Non-pigmented ciliary epithelial cell (primary cell): ENCODE measurements at places on chromosomes 7 and 10.

- no peak for DNase-seq
These were observed 43.8 kb downstream of the PIK3AP1 start for GRCh38 chr10:96676272-96677112.

- no peak for DNase-seq
These were observed 18.9 kb upstream of the NRP1 start for GRCh38 chr10:33353334-33353733.

DNA sequence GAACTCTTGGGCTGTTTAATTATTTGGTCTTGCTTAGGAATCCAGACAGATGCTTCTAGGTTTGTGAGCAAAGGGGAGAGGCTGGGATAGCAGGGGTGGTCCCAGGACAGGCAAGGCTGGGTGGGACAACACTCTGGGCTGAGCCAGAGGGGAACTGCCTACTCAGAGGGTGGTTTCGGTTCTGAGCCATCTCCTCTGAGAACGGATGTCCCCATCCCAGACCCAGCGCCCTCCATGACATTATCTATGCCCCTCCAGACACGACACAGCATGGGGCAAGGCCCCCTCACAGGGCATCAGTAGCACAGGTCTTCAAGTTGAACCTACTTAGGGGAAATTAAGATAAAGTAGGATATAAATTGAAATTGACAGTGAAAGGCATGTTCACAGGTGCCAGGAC is 7.1 kb downstream of the ASB10 start:
- DNase-seq: no peak

DNA sequence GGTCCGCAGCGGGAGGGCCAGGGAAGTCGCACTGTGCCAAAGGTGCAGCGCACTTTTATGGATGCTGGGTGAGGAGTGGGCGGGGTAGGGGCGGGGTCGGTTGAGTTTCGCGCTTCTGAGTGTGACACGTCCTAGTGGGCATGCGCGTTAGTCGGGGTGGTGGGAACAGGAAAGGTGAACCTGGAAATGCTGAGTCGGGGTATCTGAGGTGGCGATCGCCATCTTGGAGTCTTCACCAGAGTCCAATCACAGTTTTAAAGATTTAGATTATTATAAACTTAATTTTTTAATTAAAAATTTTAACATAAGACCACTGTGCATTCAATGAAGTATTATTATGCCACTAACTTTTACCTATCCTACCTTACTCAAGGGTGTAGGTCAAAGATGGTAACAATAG is 45.7 kb downstream of the ZNF138 start:
- no peak for DNase-seq

- peak; percentile 73 for DNase-seq
These were observed 101.2 kb upstream of the PARD3 start for GRCh38 chr10:34916314-34916713.

DNA sequence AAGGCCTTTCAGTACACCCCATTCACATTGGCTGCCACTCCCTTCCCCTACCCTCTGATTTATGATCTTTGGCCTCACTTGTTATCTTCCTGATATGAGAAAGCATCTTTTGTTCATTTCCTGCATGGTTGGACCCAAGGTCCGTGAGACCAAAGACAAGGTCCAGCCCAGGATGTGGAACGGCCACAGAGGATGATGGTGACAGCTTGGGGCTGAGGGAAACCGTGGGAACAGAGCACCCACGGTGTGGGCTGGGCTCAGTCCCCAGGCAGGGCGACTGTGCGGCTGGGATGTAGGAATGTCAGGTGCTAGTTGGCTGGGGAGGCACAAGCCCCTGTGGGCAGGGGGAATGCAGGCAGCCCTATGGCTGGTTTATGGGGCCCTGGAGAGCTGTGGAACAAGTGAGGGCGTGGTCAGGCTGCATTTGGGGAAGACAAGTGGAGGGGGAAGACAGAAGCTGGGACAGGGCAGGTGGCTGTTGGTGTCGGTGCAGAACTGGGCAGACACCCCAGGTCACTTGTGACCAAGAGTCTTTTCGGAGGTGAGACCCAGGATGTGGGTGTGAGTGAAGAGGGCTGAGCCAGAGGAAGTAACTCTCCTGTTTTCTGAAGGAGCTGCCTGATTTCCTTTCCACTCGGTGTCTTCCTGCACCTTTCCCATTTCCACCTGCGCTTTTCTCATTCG is 51.7 kb upstream of the IGFBP3 start:
- DNase-seq: no peak

GRCh38 chr7:134431815-134432214 is 27.1 kb downstream of the AKR1B1 start:
- DNase-seq: no peak

GRCh38 chr7:98463837-98464557 is 63.1 kb upstream of the BAIAP2L1 start:
- DNase-seq: no peak

GRCh38 chr7:26627891-26628341 is 236.5 kb downstream of the SKAP2 start:
- DNase-seq: no peak

- no peak for DNase-seq
These were observed 103.9 kb downstream of the GRID1 start for GRCh38 chr10:86262688-86263181.

DNA sequence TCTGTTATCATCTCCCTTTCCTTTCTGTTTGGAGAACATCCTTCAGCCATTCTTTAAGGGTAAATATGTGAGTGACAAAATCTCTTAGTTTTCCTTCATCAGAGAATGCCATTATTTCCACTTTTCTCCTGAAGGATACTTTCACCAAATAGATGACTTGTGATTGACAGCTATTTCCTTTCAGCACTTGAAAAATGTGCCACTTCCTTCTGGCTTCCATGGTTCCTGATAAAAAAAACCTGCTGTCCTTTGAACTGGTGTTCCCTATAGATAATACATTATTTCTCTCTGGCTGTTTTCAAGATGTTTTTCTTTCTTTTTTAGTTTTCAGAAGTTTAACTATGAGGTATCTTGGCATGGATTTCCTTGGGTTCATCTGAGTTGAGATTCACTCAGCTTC is 79.7 kb downstream of the TBXAS1 start:
- no peak for DNase-seq

- no peak for DNase-seq
These were observed 6.3 kb upstream of the XPNPEP1 start for GRCh38 chr10:109929501-109930219.

DNA sequence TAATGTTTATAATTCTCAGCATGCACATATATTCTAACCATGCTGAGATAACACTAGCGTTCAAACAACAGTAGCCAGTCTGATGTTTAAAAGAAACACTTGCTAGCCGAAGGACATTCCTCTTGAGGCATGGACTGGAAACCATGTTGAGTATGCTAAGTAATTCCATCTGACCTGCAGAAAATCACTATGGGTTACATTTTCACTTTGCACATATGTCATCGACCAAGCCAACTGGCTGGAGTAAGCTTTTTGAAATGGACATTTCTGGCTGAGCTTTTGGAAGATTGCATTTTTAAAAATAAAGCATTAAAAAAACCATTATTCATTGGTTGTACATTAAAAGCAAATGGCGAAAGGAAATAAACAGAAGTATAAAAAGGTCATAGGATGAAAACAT is 88.2 kb downstream of the BBS9 start:
- no peak for DNase-seq

- DNase-seq: no peak
These were observed 11.1 kb downstream of the MSRB2 start for GRCh38 chr10:23106331-23107072.
